ENCODE measurements at places on chromosomes 6 and 20. TPM values are rescaled to one million over a fixed set of nuclear protein-coding genes. Genes with fewer than 3 reads are reported as not detected.

- H3K27me3 ChIP-seq = no peaks in the 10 kb centered on the region
- peak overlapping the region; percentile 67 for H3K27ac ChIP-seq
- H3K36me3 ChIP-seq = peaks cover 4% of the 10 kb centered on the region
- H3K4me1 ChIP-seq = no peaks in the 10 kb centered on the region
- no peak overlapping the region for H3K4me3 ChIP-seq
- no peak for DNase-seq
These were observed 12.3 kb downstream of the ITPA start for GRCh38 chr20:3221398-3222226.

Gene E2F1
- 2.6 TPM for total RNA-seq

Gene KCNS1
- total RNA-seq = not detected

Gene RNF39
- not detected for total RNA-seq

- H3K27ac ChIP-seq = no peak overlapping the region
- DNase-seq = no peak
- H3K27me3 ChIP-seq = no peaks in the 10 kb centered on the region
- H3K4me1 ChIP-seq = no peaks in the 10 kb centered on the region
These were observed 1.8 kb downstream of the OOEP start for GRCh38 chr6:73367761-73368355.

- no peaks in the 10 kb centered on the region for H3K4me1 ChIP-seq
- no peaks in the 10 kb centered on the region for H3K36me3 ChIP-seq
- no peak overlapping the region for H3K27ac ChIP-seq
- H3K27me3 ChIP-seq = no peaks in the 10 kb centered on the region
These were observed 217.6 kb downstream of the ZNF217 start for GRCh38 chr20:53376021-53376420.

DNA sequence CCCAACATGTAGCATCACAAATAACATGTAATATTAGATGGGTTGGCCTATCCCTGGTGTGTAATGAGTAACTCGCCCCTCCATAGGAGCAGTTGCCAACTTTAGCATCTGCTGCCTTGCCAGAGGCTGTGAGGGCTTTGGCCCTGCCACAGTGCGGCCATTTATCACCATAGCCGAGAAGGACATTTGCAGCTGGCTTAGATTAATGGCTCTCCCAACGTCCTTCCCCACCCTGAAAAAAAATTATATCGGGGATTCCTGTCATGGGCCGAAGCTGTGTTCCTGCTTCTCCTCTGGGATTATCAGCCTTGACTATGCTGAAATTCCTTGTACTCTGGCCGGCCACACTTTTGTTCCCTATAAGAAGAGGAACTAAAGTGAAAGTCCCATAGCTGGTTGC lies 7.6 kb upstream of the ADIG start:
- no peak for DNase-seq
- H3K36me3 ChIP-seq = peaks cover 9% of the 10 kb centered on the region
- H3K27me3 ChIP-seq = no peaks in the 10 kb centered on the region
- no peak overlapping the region for H3K4me3 ChIP-seq
- peaks cover 3% of the 10 kb centered on the region for H3K4me1 ChIP-seq

DNA sequence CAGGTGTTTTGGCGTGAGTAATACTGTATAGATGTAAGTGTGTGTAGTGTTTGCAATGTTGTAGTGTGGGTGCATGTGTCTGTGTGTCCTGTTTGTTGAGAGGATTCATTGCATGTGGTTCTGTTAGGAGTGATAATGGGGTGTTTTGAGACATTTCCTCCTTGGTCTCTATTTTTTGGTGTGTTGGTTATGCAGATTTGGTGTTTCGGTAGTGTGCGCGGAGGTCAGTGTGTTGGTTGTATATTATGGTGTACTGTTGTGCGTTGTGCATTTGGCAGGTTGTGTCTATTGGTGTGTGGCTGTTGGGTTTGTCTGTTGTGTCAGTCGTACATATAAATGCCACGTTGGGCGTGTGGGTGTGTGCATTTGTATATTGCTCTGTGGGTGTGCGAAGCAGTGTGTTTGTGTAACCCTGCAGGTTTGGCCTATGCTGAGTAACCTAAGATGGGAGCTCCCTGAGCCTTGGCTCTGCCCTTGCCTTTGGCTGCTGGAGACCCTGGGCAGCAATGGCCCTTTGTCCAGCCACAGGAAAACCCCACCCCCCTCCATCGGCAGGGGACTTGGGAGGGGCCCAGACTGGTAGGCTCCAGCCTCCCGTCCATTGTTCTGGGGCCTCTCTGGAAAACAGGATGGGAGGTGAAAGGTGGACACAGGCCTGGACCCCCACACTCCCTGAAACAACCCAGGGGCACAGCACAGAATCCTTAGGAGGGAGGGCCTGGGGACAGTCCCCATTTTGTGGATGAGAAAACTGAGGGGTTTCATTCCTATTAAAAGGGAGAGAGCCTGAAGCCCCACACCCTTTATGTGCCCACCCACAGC lies 10.3 kb upstream of the ID1 start:
- H3K4me1 ChIP-seq = peaks cover 7% of the 10 kb centered on the region
- H3K27me3 ChIP-seq = peaks cover 12% of the 10 kb centered on the region
- H3K36me3 ChIP-seq = peaks cover 6% of the 10 kb centered on the region
- H3K27ac ChIP-seq = no peak overlapping the region
- DNase-seq = no peak
- H3K4me3 ChIP-seq = no peak overlapping the region

- H3K36me3 ChIP-seq = no peaks in the 10 kb centered on the region
- H3K27me3 ChIP-seq = peaks cover 23% of the 10 kb centered on the region
- DNase-seq = no peak
- no peak overlapping the region for H3K4me3 ChIP-seq
- no peak overlapping the region for H3K27ac ChIP-seq
These were observed 60.5 kb downstream of the NRN1 start for GRCh38 chr6:5946181-5946580.

Gene OR2B6
- total RNA-seq = 0.50 TPM

GRCh38 chr6:12844284-12845223 lies 128.0 kb downstream of the PHACTR1 start:
- DNase-seq = no peak
- no peaks in the 10 kb centered on the region for H3K36me3 ChIP-seq
- no peaks in the 10 kb centered on the region for H3K4me1 ChIP-seq
- no peak overlapping the region for H3K27ac ChIP-seq
- peaks cover 33% of the 10 kb centered on the region for H3K27me3 ChIP-seq
- no peak overlapping the region for H3K4me3 ChIP-seq

DNA sequence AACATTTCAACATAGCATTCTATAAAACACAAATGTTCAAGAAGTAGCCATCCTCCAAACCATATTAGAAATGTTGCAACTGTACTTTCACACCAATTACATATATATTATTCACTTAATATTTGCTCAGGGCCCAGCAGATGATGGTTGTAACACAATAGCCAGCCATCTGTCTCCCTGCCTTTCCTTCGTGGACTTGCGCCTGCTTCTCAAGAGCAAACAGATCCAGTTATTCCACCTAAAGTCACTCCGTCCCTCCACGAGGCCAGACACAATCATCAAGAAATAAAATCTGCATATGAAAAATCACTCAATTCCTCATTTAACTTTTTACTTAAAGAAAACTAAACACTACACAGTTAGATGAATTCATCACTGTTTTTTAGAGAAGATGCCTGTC lies 160.4 kb downstream of the RALGAPA2 start:
- H3K27ac ChIP-seq = no peak overlapping the region
- H3K4me1 ChIP-seq = peaks cover 8% of the 10 kb centered on the region
- H3K27me3 ChIP-seq = no peaks in the 10 kb centered on the region
- no peaks in the 10 kb centered on the region for H3K36me3 ChIP-seq

DNA sequence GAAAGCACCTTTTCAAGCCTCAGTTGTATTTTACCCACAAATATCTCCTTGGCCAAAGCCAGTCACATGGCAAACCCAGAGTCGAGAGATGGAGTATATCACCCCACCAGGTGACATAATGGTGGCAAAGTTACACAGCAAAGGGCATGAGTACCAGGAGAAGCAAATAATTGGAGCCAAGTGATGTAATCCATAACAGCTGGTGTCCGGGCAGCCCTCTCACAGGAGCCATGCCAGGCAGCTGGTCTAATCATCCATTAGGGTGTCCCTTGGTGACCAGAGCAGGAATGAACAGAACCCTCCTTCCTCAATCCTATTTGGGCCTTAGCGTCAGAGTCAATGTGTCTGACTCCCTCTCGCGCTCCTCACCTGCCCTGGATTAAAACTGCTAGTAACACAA lies 272.1 kb downstream of the LRFN2 start:
- H3K4me1 ChIP-seq = peaks cover 2% of the 10 kb centered on the region
- H3K36me3 ChIP-seq = no peaks in the 10 kb centered on the region
- no peak for DNase-seq

DNA sequence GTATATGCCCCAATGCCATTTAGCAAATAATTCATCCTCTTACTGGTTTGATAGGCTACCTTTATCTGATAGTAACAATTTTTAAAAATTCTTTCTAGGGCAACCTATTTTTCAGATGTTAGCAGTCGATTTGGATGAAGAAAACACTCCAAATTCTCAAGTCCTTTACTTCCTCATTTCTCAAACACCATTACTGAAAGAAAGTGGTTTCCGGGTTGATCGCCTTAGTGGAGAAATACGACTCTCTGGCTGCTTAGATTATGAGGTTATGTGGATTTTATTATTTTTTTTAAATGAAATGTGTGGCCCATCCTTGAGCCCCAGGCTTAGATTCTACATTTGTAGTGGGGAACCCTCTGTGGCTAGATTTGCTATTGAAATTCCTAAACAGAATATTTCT lies 26.3 kb downstream of the CDH26 start:
- H3K27me3 ChIP-seq = no peaks in the 10 kb centered on the region
- H3K4me3 ChIP-seq = no peak overlapping the region
- H3K4me1 ChIP-seq = no peaks in the 10 kb centered on the region
- no peak overlapping the region for H3K27ac ChIP-seq
- no peak for DNase-seq

GRCh38 chr6:47853766-47854165 lies 71.9 kb downstream of the OPN5 start:
- no peak for DNase-seq
- peaks cover 25% of the 10 kb centered on the region for H3K27me3 ChIP-seq
- H3K36me3 ChIP-seq = no peaks in the 10 kb centered on the region
- no peaks in the 10 kb centered on the region for H3K4me1 ChIP-seq

GRCh38 chr6:170423030-170423429 lies 116.5 kb downstream of the FAM120B start:
- peaks cover 50% of the 10 kb centered on the region for H3K27me3 ChIP-seq
- no peaks in the 10 kb centered on the region for H3K4me1 ChIP-seq
- H3K36me3 ChIP-seq = peaks cover 2% of the 10 kb centered on the region
- no peak overlapping the region for H3K4me3 ChIP-seq
- DNase-seq = no peak
- no peak overlapping the region for H3K27ac ChIP-seq

- H3K4me3 ChIP-seq = no peak overlapping the region
- peaks cover 13% of the 10 kb centered on the region for H3K27me3 ChIP-seq
- no peaks in the 10 kb centered on the region for H3K36me3 ChIP-seq
- H3K4me1 ChIP-seq = peaks cover 9% of the 10 kb centered on the region
- H3K27ac ChIP-seq = no peak overlapping the region
These were observed 16.8 kb downstream of the IL17F start for GRCh38 chr6:52227495-52227894.

- H3K4me3 ChIP-seq = no peak overlapping the region
- H3K27me3 ChIP-seq = peaks cover 30% of the 10 kb centered on the region
- no peak for DNase-seq
These were observed 129.7 kb upstream of the AHI1 start for GRCh38 chr6:135627092-135627715.

- H3K4me3 ChIP-seq = no peak overlapping the region
- no peak overlapping the region for H3K27ac ChIP-seq
- H3K4me1 ChIP-seq = peaks cover 7% of the 10 kb centered on the region
- H3K27me3 ChIP-seq = peaks cover 35% of the 10 kb centered on the region
These were observed 124.0 kb downstream of the LAMA2 start for GRCh38 chr6:129006724-129007514.

Gene LY6G5C
- total RNA-seq = 3.8 TPM

Measured in T-helper 17 cell (primary cell).